Fibroblast of lung (primary cell): ENCODE measurements at places on chromosomes 2 and 18. TPM values are rescaled to one million over a fixed set of nuclear protein-coding genes. Genes with fewer than 3 reads are reported as not detected.

The RESP18 gene
- not detected in 2 replicates for total RNA-seq

The DCTN1 gene
- 157 and 228 TPM in 2 replicates for total RNA-seq

The IL36B gene
- not detected in 2 replicates for total RNA-seq

The SIX2 gene
- total RNA-seq: under 0.01 TPM in 1 of 2 replicates, not detected in the other

The LYPD6 gene
- under 0.01 and 0.17 TPM in 2 replicates for total RNA-seq

The NT5C1B gene
- total RNA-seq: not detected in 2 replicates

The ACMSD gene
- total RNA-seq: not detected in 2 replicates

The SGPP2 gene
- total RNA-seq: not detected in 2 replicates

The REG3A gene
- total RNA-seq: not detected in 2 replicates

The ABCG8 gene
- not detected in 2 replicates for total RNA-seq

The TLX2 gene
- total RNA-seq: under 0.01 TPM in 1 of 2 replicates, not detected in the other

The HOXD13 gene
- total RNA-seq: not detected in 2 replicates

The TFCP2L1 gene
- total RNA-seq: not detected in 2 replicates

The KLHL30 gene
- 0.26 and 1.2 TPM in 2 replicates for total RNA-seq

The IKZF2 gene
- 8.2 and 17.2 TPM in 2 replicates for total RNA-seq

The IL1RN gene
- total RNA-seq: not detected in 2 replicates

The KCNG2 gene
- 6.4 and 10.1 TPM in 2 replicates for total RNA-seq

The CIDEA gene
- total RNA-seq: 0.26 and 1.7 TPM in 2 replicates

The GALR1 gene
- not detected in 2 replicates for total RNA-seq

The SFTPB gene
- not detected in 2 replicates for total RNA-seq

The CCDC141 gene
- under 0.01 and 0.17 TPM in 2 replicates for total RNA-seq

The PTPN2 gene
- 23.6 and 24.1 TPM in 2 replicates for total RNA-seq

The ACKR3 gene
- total RNA-seq: 0.17 and 2.3 TPM in 2 replicates

The ACTG2 gene
- 4.1 TPM in 2 replicates for total RNA-seq

The CTLA4 gene
- not detected in 2 replicates for total RNA-seq

The SLC8A1 gene
- total RNA-seq: 74.0 and 109 TPM in 2 replicates

The OXER1 gene
- total RNA-seq: 0.17 and 0.26 TPM in 2 replicates

The SERPINB12 gene
- not detected in 2 replicates for total RNA-seq

The BMPR2 gene
- 16.2 and 21.6 TPM in 2 replicates for total RNA-seq

The CHRND gene
- total RNA-seq: not detected in 2 replicates

The AGXT gene
- not detected in 2 replicates for total RNA-seq

The LAPTM4A gene
- 155 and 193 TPM in 2 replicates for total RNA-seq

The EPB41L3 gene
- 29.9 and 37.0 TPM in 2 replicates for total RNA-seq

The CNDP1 gene
- total RNA-seq: not detected in 2 replicates

The FNDC4 gene
- total RNA-seq: 12.8 and 18.3 TPM in 2 replicates
